ENCODE measurements at places on chromosomes 16 and 17.

- DNase-seq, result no peak
Measured at GRCh38 chr17:18179804-18180203, 3.8 kb upstream of the ALKBH5 start.

DNA sequence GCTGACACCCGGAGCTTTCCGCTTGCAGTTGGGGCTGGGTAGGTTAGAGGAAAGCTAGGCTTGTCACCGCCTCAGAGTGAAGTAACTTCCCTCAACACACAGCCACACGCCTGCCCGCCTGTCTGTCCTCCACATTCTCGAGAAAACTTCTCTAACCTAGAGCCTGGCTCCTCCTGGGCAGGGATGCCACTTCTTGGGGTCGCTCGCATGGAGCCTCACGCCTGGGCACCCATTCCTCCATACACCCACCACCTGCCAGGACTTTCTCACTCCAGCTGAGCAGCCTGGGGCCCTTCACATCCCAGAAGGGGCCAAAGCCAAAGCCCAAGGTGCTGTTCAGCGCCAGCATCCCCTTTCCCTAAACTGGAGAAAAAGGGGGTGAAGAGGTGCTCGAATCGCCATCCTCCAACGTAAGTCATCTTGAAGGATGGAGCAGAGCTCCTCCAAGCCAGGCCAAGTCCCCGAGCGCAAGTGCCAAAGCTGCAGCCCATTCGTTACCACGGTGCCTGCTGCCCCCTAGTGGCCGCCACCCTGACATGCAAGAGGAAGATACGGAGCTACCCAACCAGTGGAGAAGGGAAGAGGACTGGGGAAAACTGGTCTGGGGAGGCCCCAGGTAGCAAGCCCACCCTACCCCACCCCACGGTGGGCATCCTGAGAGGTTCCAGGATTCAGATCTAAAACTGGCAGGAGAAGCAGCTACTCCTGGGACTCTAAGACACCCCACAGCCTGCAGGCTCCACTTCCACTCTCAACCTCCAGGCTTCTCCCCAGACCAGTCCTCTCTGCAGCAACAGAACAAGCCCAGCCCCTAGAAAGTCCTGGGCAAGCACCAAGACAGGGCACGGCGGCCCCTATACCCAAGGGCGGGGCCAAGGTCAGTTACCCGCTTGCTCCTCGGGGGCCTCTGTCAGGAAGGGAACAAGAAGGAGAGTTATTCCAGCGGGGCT is 63.1 kb downstream of the MYO18A start:
- DNase-seq, result peak; percentile 74

DNA sequence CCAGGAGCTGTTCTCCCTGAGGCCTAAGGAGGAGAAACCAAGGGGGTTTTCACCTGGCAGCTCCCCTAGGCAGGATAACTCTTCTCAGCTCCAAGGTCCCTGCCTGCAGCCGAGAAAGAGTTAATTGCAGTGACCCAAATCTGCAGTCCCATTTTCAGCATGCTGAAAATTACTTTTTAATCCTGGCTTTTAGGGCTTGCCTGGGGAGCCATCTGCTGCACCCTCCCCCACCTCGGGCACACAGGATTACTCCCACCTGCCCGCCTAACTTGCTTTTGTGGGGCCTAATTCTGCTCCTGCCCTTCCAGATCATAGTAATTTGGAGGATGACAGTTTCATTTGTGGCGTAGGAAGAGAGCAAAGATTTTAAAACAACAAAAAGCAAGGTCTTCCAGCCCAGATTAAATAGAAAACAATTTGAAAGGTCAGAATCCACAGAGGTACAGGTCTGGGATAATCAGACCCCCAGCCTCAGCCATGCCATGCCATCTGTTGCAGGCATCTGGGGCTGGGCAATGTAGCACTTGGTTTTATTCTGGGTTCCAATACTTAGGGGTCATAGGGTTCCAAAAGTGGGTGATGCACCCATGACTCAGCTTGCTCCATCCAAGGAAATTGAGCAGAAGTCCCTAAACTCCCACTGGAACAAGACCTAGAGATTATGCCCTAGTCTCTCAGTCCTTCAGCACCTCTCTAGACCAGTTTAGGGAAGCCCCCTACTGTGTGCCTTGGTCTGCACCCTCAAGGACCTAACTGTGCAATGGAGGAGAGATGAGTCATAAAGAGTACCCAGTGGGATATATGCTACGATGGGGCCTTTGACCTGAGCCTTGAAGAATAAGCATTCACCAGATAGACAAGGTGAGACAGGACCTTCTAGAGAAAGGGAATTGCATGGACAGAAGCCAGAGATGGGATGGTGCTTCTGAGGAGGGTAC is 64.5 kb upstream of the NLK start:
- DNase-seq, result no peak

- no peak for DNase-seq
Measured at GRCh38 chr16:30485818-30486436, 13.4 kb downstream of the ITGAL start.

DNA sequence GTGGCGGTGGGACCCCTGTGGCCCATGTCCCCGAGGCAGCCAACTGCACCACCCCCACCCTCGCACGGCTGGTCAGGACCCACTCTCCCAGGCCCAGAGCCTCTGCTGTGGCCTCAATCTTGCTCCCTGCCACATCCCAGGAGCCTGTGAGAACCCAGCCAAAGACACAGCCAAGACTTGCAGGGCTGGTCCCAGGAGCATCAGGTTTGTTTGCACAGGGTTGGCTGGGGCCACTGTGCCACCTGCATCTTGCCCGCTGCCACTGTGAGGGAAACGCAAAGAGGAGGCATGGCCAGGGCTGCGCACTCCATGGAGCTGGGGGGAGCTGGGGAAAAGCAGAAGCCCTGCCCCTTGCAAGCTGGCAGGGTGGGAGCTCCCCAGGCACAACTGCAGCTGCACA is 92.5 kb downstream of the SSH2 start:
- no peak for DNase-seq

- no peak for DNase-seq
Measured at GRCh38 chr16:24077966-24078365, 178.2 kb upstream of the CACNG3 start.
